ENCODE measurements at places on chromosomes 6 and 20.

DNA sequence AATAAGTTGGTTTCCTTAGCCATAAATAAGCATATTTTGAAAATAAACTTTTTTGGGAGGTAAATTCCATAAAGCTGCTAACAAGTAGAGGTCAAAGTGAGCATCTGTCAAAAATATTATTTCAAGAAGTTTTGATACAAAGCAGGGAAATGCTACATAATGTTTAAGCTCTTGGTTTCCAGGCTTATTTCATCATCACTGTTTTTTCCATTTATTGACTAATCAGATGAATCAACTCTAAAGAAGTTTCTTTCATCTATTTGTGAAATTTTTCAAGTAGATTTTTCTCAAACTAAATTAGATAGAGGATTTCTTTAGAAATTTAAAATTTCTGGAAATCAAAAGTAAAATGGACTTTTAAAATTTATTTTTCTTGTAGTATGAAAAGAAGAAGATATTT is 89.5 kb upstream of the TBX18 start:
- no peak for DNase-seq

DNA sequence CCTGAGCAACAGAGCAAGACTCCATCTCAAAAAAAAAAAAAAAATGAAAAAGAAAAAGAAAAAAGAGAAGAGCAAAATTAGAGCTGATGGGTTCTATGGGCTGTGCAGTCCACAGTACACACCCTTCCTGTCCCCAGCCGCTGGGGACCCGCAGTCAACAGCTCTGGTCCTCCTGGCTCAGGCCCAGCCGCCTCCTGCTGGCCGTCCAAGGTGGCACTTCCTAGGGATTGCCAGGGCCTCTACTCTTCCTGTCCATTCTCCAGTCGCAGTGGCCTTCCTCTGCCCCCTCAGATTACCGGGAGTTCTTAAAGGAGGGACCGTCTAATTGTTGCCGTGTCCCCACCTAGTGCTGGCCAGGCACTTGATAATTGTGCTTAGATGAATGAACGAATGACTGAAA is 41.7 kb downstream of the TMEM242 start:
- no peak for DNase-seq

DNA sequence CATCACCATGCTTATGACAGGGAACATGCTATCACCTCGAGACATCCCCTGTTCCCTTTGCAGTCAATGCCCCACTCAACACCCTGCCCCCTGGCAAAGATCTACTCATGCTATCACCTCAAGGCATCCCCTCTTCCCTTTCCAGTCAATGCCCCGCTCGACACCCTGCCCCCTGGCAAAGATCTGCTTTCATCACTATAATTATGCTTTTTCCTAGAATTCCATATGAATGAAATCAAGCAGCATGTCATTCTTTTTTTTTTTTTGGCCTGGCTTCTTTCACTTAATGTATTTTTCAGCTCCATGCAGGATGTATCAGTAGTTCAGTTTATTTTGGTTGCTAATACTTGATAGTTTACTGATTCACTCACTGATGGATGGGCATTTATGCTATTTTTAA is 554.9 kb downstream of the CDH26 start:
- no peak for DNase-seq

DNA sequence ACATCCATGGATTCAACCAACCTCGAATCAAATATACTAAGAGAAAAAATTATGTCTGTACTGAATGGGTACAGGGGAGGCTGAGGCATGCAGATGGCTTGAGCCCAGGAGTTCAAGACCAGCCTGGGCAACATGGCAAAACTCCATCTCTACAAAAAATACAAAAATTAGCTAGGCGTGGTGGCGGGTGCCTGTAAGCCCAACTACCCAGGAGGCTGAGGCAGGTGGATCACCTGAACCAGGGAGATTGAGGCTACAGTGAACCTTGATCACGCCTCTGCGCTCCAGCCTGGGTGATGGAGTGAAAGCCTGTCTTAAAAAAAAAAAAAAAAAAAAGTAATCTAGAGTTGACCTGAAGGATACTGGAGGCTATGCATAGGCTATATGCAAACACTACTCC is 219.1 kb upstream of the SNX9 start:
- DNase-seq: no peak

DNA sequence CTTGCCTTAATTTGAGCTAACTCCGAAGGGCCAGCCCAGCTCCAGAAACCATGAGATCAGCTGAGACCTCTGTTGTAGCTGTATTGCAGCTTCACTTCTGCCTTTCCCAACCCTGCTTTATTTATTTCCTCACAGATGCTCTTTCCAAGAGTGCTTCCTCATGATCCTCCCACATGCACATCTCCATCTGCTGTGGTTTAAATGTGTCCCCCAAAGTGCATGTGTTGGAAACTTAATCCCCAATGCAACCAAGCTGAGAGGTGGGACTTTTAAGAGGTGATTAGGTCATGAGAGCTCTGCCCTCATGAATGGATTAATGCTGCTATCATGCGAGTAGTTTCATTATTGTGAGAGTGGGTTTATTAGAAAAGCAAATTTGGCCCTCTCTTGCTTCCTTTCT is 164.4 kb upstream of the TAB2 start:
- DNase-seq: no peak

GRCh38 chr6:43630980-43631619 is 2.0 kb upstream of the GTPBP2 start:
- DNase-seq: no peak

DNA sequence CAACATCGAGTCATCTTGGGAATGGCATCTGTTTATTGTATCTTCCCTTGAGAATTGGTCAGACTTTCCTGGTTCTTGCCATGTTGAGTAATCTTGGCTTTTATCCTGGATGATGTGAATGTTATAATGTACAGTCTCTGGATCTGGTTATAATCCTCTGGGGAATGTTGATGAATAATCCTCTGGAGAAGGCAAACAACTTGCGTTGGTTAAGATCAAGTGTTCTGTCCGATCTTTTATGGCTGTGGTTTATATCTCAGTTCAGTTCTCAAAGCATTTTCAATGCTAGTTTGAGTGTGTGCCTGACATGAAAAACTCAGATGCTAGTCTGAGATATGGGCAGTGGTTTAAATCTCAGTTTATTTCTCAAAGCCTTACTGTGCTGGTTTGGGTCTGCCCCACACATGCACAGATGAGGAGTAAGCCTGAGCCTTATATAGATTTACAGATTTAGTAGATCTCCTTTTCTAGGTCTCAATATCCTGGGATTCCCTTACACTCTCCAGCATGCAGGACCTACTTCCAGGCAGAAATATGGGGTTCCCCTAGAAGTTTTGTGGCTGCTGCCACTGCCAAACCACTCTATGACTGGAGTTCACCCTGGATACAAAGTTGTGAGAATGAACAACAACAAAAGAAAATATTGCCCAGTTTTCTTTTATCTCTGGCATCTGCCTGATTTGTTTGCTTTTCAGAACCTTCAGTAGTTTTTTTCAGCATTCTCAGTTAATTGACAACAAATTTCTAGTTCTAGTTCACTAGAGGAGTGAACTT is 191.8 kb upstream of the MAN1A1 start:
- DNase-seq: peak; percentile 45

- no peak for DNase-seq
Observed at GRCh38 chr6:165776691-165777090, 113.7 kb upstream of the PDE10A start.

DNA sequence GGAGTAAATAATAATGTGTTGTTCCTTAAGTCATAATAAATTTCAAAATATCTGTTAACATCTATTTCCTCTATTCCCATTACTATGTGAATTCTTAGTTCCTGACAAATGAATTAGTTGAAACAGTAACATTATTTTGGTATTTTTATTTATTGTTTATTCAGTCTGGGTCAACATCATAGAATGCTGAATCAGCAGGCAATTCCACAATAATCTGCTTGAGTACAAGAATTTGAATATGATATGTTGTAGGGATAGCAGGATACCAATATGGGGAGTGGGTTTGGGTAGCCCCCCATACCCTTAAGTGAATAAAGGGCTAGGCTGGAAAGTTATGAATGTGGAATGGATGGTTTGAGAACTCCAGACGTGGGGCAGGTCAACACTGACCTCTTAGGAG is 373.2 kb upstream of the CHD6 start:
- DNase-seq: no peak

DNA sequence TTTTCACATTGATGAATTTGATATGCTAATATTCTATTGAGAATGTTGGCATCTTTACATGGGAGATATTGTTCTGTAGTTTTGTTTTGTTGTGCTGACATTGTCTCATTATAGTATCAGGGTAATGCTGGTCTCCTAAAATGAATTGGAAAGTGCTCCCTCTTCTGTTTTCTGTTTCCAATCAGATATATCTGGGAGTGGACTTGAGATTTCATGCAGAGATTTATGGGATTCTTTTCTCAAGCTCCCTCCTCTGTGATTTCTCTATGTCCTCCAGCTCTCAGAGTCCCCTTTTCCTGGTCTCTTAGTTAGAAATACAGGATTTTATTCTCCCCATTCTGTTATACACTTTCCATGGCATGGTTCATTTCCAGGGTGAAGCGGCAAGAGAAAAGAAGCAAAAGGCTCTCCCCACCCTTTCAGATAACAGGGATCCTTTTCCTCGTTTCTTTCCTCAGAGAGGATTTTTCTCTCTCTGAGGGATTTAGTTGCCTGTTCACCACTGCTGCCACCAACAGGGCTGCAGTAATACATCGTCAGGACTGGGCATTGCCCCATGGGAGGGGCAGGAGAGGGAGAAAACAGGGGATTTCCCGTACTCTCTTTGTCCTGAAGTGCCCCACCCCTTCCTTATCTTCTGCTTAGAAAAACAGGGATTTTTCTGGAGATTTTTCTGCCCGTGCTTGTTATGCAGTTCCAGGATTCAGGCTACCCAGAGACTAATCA is 59.3 kb upstream of the STMND1 start:
- peak; percentile 48 for DNase-seq

DNA sequence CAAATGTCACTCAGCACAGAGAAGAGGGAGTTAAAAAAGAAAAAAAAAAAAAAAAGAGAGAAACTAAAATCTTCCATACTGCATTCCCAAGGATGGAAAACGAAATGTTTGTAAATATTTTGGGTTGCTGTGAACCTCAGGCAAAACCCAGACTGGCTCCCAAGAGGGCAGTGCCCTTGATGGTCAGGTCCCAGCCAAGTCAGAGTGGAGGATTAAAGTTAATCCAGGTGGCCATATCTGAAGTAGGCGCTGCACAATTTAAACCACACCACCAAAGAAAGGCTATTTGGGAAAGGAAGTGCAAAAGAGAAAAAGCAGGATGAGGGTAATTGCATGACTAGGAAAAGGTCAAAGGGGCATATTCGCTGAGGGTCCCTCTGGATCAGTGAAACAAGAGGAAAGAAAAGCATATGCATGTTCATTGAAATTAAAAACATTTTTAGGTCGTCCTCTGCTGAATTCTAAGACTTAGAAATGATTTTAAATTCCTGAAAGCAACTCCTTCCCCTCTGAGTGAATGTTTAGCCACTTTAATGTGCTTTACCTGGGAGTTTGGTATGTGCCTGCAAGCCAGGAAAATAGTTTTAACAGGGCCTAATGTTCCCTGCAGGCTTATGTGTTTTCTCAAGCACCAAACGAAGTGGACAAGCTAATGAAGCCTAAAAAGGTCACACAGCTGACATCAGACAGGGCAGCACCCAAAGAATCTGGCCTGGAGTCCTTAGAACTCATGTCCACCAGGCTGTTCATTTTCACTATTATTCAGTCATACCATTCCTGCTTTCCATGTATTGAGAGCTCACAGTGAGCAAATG is 159.1 kb downstream of the HACE1 start:
- no peak for DNase-seq

DNA sequence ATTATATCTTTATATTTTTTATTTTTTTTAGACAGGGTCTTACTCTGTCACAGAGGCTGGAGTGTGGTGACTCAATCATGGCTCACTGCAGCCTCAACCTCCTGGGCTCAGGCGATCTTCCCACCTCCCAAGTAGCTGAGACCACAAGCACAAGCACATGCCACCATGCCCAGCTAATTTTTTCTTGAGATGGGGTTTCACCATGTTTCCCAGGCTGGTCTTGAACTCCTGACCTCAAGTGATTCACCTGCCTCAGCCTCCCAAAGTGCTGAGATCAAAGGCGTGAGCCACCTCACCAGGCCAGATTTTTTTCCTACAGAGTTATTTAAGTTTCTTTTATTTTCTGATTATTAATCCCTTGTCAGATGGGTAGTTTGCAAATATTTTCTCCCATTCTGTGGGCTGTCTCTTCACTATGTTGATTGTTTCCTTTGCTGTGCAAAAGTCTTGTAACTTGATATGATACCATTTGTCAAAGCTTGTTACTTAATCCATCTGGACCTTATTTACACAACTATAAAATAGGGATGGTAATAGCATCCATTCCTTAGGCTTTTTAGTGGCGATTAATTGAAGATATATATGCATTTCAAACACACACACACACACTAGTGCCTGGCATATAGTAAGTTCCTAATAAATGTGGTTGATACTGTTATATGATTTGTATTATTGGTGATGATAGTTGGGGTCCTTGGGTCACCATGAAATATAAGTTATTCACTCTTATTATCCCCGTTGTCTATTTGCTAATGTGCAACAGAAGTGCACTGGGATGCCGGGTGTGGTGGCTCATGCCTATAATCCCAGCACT is 187.1 kb downstream of the BCAS1 start:
- no peak for DNase-seq

All from AG08396 (cell line).